NCI-H1048 (cell line): ENCODE measurements at places on chromosomes 16 and 17.

- DNase-seq, result no peak
Observed at GRCh38 chr16:72751076-72751475, 296.9 kb downstream of the ZFHX3 start.

DNA sequence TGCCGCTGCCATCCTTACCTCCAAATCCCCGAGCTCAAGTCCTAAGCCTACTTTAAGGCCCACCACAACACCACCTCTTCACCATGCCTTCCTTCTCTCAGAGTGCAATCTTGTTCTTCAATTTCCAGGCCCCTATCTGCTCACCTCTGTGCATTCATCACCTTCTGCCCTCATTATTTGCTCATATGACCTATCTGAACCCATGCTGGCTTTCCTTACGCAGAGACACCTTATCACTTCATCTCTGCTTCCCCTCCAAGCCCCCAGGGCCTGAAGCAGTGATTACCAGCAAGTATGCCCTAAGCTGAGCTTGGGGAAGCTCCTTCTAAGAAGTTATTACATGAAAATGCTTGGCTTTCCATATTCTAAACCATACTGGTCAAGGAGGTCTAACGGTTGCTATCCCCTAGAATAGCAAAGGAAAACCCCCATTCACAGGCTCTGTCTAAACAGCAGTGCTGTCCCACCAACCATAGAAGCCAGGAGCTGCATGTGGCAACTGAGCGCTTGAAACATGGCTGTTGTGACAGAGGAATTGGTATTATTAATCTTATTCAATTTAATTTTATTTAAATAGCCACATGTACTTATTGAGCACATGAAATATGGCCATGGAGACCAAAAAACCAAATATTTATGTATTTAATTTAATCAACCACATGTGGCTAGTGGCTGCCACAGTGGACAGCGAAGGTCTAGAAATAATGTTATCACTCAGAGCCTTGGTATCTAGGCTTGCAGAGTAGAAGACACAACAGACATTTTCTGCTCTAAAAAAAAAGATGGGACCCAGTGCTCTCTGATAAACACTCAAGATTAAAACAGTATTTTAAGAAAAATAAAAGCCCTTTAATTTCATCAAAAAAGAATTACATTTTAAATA is 13.9 kb downstream of the USP7 start:
- no peak for DNase-seq

- no peak for DNase-seq
Observed at GRCh38 chr16:20799599-20799998, 6.7 kb downstream of the ERI2 start.

GRCh38 chr16:23330583-23331249 is 28.6 kb downstream of the SCNN1B start:
- no peak for DNase-seq

GRCh38 chr17:65283704-65284103 is 146.5 kb downstream of the RGS9 start:
- DNase-seq, result no peak

DNA sequence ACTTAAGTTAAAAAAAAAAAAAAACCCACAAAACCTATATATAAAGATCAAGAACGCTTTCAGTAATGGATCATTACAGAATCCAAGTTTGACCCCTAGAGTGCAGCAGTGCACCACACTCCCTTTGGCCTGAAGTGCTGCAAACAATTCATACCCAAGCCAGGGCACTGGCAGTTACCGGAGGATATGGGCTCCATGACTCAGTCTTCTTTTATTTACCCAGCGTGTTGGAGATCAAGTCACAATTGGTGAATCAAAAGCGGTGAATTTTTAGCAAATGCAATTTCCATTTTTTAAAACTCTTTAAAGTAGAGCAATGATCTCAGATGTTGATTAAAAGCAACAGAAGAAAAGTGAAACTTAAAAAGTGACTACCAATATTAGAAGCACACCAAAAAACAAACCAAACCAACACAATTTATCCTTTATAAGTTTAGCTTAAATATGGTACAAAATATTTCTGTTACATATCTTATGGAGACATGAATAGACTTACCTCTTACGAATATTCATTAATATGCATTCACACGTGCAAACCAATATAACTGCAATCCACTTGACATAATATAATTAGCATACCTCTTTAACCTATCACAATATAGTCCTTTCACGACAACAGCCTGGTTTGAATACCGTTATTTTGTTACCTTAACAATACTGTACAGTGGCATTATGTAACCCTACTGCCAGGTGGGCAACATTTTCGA is 46.3 kb downstream of the ZNF652 start:
- DNase-seq, result no peak

GRCh38 chr16:56041556-56042140 is 149.6 kb upstream of the GNAO1 start:
- DNase-seq, result no peak

GRCh38 chr17:77143306-77143705 is 2.5 kb downstream of the SEC14L1 start:
- no peak for DNase-seq

DNA sequence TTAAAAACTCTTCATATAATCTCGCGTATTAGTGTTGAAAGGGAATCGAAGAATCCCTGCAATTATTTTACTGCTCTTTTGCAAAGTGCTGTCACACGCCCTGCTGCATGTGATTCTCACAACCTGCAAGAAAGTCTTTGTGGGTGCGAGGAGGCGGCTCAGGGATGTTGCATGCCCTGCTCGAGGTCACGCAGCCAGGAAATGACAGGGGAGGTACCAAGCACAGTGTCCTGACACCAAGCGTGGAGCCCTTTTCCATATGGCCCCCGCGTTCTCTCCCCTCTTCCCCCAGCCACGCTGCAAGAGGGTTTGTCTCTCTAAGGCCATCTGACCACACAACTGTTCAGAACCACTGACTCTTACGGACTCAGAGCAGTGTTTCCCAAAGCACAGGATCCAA is 37.6 kb downstream of the OR3A1 start:
- no peak for DNase-seq

- DNase-seq, result no peak
Observed at GRCh38 chr16:164827-165538, 795 bp upstream of the HBM start.

DNA sequence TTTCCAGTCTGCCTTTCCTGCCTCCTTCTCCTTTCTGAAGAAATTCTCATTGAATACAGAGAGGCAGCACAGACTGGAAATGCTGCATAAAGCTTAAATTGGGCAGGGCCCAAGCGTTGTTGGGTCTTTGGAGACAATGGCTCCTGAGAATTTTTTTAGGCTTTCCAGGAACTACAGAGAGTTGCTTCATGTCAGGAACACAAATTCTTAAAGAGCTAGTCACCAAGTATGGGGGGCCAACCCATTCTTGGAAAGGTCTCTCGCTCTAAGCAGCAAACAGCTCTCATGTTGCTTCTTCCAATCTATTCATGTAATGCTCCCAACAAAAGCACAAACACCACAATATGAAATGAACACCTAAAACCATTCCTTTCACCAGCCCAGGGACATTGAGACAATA is 6.9 kb downstream of the HNF1B start:
- no peak for DNase-seq

DNA sequence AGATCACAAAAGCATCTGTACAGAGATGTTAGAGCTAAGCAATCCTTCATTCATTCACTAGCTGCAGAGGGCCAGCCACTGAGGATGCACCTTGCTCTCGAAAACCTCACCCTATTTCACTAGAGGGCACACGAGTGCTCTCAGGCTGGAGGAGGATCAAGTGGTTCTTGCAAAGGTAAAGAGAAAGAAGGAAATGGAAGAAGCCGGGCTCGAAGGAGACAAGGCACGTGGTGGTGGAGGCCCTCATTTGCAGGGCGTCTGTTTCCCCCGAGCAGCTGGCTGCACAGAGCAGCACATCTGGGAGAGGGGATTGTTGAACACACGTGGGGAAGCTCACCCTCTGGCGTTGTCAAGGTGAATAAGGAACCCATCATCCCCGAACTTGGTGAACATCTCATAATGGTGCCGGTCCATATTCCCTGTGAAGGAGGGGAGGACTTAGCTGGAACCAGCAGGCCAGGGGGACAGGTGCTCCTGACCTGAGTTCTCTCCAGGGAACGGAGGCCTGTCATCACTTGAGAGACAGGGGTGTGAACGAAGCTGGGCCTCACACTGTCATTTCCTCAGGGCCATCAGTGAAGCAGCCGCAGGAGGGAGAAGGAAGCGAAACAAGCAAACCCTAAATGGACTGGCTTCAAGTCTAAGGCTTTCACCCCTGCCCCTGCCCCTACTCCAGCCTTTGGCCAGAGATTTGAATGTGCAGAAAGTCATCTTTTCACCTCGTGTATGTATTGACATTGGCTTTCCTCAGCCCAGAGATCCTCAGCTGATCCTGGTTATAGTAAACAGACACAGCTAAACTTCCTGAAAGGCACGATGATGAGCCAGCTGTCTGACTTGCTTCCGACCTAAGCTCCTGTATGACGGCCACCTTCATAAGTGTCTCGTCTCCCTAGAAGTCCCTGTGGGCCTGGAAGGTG is 27.6 kb downstream of the PRKAR1A start:
- no peak for DNase-seq

- no peak for DNase-seq
Observed at GRCh38 chr16:58500430-58501241, 693 bp downstream of the NDRG4 start.

GRCh38 chr16:83233153-83233552 is 574.6 kb upstream of the HSBP1 start:
- DNase-seq, result no peak

- no peak for DNase-seq
Observed at GRCh38 chr17:9520649-9521048, 55.0 kb downstream of the STX8 start.

DNA sequence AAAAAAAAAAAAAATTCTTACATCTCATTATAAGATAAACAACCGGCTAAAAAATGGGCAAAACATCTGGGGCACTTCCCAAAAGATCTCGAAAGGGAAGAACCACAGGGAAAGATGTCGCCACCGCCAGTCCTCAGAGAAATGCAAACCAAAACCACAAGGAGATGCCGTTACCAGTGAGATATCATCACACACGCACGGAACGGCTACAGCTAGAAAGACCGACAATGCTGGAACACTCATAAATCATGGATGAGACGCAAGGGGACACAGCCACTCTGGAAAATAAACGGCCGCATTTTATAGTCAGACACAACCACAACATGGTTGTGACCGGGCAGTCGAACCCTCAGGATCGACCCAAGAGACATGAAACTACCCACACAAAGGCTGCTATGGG is 24.5 kb downstream of the WDR45B start:
- no peak for DNase-seq

- DNase-seq, result no peak
Observed at GRCh38 chr17:14044702-14045101, 24.6 kb upstream of the COX10 start.

GRCh38 chr17:80773243-80773991 is 218.2 kb upstream of the CHMP6 start:
- no peak for DNase-seq

GRCh38 chr17:61131585-61131984 is 268.1 kb upstream of the TBX2 start:
- no peak for DNase-seq

- DNase-seq, result no peak
Observed at GRCh38 chr17:79043931-79044320, 20.0 kb downstream of the C1QTNF1 start.

DNA sequence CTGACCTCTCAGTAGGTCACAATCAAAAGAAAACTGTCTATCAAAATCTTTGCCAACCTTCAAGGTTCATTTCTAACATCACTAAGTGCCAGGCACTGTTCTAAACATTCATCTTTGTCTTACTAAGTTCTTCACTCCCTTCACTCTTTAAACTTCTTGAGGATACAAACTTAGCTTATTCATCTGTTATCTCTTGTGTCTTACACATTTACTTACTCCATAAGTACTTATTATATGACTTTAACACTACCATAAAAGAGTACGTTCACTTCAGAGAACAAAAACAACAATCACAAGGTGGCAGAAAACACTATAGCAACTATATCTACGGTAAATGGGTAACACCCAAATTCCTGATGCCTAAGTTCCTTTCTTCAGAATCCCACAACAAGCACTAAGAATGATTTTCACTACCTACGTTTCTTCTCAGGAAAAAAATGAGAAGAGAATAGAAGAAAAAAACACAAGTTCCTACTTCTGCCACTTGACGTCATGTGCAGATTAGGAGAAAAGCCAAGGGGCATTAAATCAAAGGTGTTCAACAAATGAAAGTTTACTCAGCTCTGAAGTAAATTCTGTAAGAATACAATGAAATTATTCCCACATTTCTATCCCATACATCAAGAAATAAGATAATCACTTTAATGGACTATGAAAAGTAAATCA is 29.2 kb downstream of the KANSL1 start:
- no peak for DNase-seq

DNA sequence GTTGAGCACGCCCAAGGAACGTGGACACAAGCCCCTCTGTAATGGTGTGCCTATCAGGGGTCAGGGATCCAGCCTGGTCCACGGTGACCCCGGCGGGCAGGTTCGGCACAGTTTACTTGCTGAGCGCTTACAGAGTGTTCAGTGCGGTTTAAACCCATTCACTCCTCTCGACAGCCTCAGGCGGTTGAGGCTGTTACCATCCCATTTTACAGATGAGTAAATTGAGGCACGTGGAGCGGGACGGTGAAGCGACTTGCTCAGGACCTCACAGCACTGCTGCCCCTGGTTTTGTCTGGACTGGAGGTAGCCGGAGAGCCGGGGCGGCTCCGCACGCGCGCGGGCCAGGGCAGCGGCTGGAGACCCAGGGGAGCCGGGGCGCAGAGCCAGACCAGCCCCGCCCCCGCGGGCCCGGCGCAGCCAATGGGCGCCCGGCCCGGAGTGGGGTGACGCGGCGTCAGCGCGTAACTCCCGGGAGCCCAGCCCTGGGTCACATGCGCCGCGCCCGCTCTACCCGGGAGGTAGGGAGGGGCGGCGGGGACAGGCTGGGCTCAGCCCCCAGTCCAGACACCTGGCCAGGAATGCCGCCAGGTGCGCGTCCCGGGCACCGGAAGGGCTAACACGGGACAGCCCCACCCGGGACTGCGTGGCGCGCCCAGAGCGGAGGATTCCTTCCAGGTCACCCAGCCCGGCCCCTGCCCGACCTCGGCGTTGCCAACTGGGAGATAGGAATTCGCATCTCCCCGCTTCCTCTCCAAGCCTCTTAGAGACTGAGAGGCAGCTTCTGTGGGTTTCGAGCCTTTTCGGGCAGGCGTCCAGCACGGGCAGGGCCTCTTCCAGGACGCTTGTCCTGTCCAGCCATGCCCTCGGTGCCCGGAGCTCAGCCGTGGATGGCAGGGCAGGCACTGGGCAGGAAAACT is 3.3 kb upstream of the SREBF1 start:
- DNase-seq, result peak; percentile 79

DNA sequence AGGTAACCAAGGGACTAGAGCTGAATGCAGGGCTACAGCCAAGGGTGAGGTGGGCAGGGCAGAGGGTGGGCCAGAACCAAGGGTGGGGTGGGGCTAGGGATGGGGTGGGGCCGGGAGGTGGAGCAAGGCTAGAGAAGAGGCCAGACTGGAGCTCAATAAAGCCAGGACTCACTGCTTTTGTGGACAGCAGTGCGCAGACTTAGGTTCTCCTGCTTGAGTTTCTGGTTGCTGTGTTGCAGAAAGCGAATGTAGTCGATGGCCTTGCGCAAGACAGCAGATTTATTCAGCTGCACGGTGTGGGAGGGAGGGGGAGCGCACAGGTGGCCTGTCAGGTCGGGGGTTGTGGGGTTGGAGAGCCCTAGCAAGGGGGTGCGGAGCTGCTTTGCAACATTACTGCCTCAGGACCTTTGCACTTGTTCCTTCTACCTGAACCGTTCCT is 18.7 kb downstream of the SREBF1 start:
- no peak for DNase-seq
